Activated effector memory CD4-positive, alpha-beta T cell treated with anti-CD3 and anti-CD28 coated beads, Interleukin-2, amount 50 U/mL, for 16 hours (primary cell): ENCODE measurements at places on chromosomes 7 and 10.

GRCh38 chr10:119761106-119761505 lies 35.3 kb downstream of the INPP5F start:
- DNase-seq: no peak

- no peak for DNase-seq
Measured at GRCh38 chr10:131760416-131761166, 140.2 kb upstream of the PPP2R2D start.

DNA sequence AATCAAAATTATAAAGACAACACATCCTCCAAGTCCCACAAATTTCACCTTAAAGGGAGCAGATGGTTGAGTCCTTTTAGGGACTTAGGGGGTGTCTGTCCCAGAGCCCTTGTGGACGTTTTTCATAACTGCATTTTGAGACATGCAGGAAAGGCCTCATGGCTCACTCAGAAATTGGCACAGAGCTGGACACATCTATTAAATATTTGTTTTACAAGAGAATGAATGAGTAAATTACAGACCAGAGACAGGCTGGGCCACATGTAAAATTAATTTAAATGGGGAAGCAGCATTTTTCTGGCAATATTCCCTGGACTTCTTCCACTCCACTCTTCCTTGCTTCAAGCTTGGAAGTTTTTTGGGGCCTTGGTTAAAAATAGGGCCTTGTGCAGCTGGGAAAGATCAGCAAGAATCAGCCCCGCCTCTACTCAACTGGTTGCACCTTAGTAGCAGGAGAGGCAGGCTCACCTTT lies 20.0 kb downstream of the LAMB1 start:
- no peak for DNase-seq

- no peak for DNase-seq
Measured at GRCh38 chr10:14060320-14061070, 270.2 kb downstream of the FRMD4A start.

DNA sequence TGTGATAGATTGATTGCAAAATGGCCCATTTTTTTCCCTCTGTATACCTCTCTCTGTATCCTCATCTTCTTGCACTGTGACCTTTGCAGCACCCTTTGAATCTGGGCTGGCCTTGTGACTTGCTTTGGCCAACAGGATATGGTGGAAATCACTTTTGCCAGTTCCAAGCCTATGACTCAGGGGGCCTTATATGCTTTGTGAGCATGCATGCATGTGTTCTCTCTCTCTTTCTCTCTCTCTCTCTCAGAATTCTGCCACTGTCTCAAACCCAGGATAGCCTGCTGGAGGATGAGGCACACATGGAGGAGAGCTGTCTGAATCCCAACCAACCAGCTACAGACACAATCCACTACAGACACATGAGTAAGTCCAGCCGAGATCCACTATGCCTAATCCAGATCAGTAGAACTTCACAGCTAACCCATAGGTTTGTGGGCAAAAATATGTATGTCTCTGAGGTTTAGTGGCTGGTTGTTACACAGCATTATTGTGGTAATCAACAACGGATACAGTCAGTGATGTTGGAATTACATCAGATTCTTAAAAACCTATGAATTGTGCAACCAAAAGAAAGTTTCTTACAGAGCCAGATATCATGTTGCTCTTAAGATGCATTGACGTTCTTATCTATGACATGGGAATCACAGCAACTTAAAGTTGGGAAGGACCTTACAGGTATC lies 41.8 kb upstream of the ABCB4 start:
- DNase-seq: no peak
